Panc1 (cell line): ENCODE measurements at places on chromosomes 16 and 17.
A peak's percentile ranks its signal among the peaks of the same experiment; 100 is the strongest.

GRCh38 chr17:7626956-7627249, 718 bp downstream of the SAT2 start:
- no peak for DNase-seq

GRCh38 chr17:16513873-16514272, 21.9 kb upstream of the LRRC75A start:
- no peak for DNase-seq

- no peak for DNase-seq
Observed at GRCh38 chr16:50944033-50944432, 202.1 kb downstream of the CYLD start.

DNA sequence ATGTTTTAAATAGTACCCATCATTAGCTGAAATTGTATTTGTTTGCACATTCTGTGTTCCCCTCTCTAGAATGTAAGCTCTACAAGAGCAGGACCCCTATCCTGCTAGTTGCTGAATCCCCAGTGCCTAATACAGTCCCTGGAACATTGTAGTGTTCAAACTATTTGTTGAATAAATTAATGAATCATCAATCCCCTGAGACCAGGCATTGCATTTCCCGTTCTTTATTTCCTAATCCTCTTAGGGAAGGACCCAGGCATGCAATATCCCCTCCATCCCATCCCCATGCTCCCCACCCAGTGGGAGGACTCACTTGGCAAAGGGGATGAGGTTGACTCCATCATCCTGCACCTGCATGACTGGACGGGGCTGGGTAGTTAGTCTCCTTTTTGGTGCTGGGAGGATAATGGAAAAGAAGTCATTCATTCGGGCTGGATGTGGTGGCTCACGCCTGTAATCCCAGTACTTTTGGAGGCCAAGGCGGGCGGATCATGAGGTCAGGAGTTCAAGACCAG, 3.2 kb downstream of the INCA1 start:
- DNase-seq, result no peak

- no peak for DNase-seq
Observed at GRCh38 chr16:20064931-20065330, 8.8 kb downstream of the GPR139 start.

GRCh38 chr17:68161644-68162428, 86.0 kb upstream of the AMZ2 start:
- no peak for DNase-seq

- no peak for DNase-seq
Observed at GRCh38 chr17:40616592-40616991, 31.0 kb downstream of the SMARCE1 start.

- DNase-seq, result no peak
Observed at GRCh38 chr17:31389657-31390381, 1.7 kb upstream of the RAB11FIP4 start.

GRCh38 chr17:10681866-10682446, 15.4 kb downstream of the SCO1 start:
- DNase-seq, result no peak

DNA sequence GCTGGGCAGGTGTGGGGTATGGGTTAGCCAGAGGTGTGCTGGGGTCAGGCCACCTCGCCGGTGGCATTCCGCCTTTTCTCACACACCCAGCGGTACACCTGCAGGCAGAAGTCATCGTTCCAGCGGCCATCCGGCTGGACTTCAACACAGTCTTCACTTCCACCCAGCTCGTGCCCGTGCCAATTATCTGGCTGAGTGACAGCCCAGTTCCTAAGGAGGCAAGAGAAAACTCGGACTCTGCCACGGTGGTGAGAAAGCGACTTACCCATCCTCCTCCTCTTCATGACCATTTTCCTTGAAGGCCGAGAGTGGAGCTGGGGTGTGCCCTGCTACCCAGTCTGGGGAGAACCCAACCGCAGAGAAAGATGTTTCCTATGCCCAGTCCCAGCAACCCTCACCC, 13.1 kb downstream of the ASGR2 start:
- DNase-seq, result no peak

GRCh38 chr16:1965396-1966001, 873 bp upstream of the RPS2 start:
- DNase-seq, result no peak

DNA sequence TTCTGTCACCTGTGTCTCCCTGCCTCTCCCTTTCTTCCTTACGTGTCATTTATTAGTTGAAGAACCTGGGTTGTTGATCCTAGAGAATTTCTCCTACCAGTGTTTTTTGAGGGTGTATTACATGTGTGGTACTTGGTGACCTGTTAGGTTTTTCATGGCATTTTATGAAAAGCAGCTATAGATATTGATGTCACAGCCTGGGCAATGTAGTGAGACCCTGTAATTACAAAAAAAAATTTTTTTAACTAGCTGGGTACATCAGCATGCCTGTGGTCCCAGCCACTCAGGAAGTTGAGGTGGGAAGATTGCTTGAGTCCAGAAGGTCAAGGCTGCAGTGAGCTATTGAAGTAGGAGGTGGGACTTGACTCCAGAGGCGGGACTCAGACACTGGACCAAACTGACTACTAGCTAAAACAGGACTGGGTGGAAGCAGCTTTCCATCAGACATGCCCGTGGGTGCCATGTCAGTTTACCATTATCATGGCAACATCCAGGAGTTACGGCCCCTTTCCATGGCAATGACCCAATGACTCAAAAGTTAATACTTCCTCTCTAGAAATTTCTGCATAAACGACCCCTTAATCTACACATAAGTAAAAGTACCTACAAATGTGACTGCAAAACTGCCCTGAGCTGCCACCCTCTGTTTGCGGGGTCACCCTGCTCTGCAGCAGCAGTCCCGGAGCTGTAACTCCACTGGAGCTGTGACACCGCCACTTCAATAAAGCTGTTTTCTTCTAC, 311.4 kb downstream of the SNX29 start:
- no peak for DNase-seq

DNA sequence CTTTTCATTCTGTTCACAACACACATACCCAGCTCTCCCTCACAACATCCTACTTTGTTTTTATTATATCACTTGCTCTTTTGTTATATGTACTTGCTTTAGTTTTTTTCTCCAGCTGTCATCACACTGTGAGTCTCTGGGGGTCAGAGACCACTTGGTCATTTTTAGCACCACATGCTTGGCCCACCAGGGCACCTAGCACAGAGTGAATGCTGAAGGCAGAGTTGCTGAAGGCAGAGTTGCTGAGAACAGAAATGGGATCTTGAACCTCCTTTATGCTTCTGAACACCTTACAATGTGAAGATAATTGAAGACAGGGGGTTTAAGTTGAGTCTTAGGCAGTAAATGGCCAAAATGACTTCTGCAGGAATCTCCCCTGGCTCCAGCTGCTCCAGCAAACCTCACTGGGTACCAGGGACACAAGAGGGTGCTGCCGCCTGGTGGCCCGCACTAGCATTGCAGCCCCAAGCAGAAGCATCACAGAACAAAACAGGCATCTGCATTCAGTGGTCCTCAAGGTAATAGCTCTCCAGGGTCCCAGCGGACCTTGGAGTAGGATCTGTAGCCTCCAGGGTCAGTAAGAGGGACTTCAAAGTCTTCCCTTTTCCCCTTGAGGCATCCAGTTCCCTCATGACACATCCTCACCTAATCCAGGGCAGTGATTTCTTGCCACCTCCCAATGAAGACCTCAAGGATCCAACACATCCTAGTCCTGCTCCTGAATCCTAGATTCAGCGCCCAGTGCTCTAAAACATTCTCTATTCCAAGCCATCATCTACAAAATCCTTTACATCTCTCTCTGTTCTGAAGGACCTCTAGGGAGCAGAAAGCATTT, 1972.6 kb downstream of the TP53TG3F start:
- DNase-seq, result peak; percentile 4

- no peak for DNase-seq
Observed at GRCh38 chr17:62617894-62618472, 9.5 kb upstream of the MRC2 start.

- DNase-seq, result no peak
Observed at GRCh38 chr16:85611444-85612190, 1.5 kb upstream of the GSE1 start.

GRCh38 chr16:69320740-69321073, 9.6 kb downstream of the VPS4A start:
- no peak for DNase-seq

DNA sequence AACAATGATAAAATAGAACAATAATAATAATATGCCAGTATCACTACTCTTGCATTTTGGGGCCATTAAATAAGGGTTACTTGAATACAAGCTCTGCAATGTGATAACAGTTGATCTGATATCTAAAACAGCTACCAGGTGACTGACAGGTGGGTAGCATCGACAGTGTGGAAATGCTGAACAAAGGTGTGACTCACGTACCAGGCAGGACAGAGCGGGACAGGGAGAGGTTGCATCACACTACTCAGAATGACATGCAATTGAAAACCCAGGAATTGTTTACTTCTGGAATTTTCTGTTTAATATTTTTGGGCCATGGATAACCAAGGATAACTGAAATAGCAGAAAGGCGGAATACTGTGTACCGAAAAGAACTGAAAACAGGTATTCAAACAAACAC, 15.8 kb upstream of the ZNF19 start:
- DNase-seq, result no peak

DNA sequence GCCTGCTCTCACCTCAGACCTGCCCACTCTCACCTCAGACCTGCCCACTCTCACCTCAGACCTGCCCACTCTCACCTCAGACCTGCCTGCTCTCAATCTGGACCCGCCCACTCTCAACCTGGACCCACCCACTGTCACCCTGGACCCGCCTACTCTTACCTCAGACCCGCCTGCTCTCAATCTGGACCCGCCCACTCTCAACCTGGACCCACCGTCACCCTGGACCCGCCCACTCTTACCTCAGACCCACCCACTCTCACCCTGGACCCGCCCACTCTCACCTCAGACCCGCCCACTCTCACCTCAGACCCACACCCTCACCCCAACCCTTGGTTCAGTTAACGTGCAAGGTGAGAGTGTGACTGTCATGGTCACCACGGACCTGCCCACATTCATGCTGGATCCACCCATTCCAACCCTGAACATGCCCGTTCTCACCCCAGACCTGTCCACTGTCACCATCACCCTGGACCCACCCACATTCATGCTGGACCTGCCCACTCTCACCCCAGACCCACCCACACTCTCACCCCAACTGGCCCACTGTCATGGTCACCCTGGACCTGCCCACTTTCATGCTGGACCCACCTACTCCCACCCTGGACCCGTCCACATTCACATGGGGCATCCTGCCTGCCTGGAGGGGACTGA, 31.2 kb upstream of the ENPP7 start:
- DNase-seq, result no peak

- DNase-seq, result no peak
Observed at GRCh38 chr17:18331879-18332278, 16.8 kb downstream of the SMCR8 start.
